NCI-H187 (cell line): ENCODE measurements at places on chromosomes 5 and 9.
A peak's percentile ranks its signal among the peaks of the same experiment; 100 is the strongest.

- DNase-seq: no peak
Measured at GRCh38 chr5:1652873-1653697, 129.3 kb upstream of the LPCAT1 start.

GRCh38 chr9:15154677-15155076, 152.3 kb downstream of the TTC39B start:
- no peak for DNase-seq

DNA sequence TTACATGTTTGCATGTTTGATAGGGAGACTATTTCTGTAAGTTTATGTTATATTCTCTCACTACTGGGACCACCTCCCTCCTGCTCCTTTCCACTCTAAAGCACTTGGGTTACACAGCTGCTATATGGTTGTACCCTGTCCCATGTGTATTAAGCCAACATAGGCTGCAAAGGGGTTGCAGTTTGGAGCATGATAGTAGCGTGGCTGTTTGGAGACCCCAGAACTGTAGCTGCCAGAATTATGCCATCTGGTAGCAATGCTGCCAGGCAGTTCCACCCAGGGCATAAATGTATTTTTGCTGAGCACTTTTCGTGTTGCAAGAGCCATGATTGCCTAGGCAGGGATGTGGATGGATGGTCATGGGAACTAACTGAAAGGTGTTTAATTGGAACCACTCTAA, 81.8 kb downstream of the CNTLN start:
- no peak for DNase-seq

DNA sequence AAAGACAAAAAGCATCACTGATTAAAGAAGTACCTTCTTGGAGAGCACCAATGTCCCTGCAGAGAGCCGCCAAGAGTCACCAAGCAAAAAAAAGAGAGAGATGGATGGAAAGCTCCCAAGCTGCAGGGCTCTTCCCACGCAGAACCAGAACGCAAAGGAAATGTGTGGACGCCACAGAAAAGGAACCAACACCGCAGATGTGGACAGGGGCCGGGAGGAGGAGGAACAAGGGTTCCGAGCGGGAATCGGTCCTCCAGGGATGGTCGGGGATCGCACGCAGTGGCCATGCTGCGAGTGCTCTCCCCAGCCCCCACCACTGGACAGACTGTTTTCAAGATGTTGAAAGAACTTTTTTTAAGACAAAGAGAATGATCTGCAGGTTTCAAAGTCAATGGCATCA, 40.2 kb upstream of the ZNF354A start:
- DNase-seq: no peak

DNA sequence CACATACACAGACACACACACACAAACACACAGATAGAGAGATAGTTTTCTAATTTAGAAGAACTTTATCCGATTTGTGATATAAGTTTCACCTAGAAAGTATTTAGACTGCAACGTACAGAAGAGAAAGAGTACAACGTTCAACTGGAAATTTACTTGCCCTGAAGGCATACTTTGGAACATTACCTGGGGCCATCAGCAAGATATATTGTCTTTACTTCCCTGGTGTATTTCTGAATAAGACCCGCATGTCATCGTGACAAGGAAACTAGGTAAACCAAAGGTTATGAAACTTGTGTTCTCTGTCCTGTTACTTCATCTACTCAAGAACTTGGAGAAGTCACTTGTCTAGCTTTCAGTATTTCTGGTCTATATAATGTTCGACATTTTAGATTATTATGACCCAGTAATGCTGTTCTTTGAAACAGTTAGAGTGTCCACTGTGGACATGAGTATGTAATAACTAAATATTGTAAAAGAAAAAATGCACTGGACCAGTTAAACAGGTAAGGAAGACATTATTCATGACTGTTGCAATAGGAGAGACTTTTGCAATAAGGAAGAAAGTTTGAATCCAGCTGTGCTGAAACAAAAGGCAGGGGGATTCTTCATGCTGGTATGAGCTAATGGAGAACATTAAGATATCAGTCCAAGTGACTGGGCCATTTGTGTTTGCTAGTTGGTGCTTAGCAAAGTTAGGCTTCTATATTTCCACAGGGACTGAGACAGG, 1791.1 kb downstream of the MAT2B start:
- no peak for DNase-seq

DNA sequence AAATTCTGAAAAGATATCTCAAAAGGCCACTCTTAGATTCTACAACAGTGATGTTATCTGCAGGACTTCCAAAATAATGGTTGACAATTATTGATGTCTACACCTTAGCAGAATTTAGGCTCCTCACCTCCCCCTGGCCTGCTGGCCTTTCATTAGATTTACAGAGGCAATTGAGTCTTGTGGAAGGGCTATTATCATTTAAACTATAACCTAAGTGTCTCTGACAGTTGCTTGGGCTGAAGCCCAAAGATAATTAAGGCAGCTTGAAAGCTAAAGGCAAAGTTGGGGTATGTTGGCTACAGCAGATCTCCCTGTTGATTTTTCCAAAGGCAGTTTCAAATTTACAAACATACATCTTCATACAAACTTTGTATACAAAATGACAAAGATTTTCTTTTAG, 912.3 kb downstream of the TAF11L14 start:
- no peak for DNase-seq

DNA sequence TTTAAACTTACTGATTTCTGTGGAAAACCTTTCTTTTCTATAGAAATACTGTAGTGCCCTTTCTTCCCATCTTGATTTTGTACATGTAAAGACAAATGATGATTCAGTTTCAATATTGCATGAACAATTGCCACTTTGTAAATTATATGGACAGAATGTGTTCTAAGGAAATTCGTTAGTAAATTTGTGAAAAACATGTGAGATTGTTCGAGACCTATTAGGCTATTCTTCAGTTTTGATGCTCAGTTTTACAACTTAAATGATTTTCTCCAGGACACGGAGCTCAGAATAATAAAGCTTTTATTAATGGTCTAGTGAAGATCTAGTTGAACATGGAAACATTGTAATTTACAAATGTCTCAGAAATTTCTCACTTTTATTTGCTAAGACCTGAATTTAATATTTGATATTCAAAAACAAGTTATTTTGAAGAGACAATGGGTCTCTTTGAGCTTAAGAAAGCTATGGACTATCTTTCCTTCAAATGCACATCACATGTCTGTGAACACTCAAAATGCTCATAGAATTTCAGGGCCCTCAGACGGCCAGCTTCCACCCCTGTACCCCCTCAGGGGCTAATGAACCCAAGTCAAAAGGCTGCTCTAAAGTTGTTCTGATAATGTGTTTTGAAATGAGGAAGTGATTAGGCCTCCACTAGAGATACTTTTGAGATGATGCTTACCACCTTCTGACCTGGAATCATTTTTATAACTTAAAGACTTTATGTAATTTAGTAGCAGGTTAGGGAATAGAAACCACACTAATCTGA, 54.1 kb upstream of the FSD1L start:
- no peak for DNase-seq

DNA sequence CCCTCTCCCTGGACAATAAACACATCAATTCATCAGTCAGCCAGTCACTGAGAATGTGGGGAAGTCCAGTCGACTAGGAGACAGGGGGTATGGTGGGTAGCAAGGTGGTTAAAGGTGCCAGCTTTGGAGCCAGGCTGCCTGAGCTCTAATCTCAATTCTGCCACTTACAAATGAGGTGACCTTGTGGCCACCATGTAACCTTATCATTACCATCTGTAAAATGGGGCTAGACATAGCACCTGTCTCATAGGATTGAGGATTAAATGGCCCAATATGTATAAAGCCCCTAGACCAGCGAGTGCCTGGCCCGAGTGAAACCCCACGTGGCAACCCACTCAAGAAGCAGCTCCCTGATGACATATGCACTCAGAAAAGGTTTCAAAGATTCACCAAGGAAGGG, 73.3 kb upstream of the TBC1D2 start:
- DNase-seq: no peak

DNA sequence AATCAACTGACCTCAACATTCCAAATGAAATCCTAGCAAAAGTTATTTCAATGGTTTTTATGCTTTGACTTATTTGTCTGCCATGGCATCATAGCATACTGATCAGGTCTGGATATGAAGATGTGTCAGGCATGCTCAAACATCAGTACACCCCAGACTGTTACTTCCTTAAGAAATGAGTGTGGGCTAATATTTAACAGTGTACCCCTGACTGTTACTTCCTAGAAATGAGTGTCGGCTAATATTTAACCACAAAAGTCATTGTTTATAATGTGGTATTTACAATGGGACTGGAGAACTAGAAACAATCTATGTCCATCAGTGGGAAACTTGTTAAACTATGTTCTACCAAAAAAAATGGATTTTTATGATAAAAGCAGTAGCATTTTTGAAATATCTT, 38.1 kb upstream of the HNRNPA0 start:
- no peak for DNase-seq

GRCh38 chr5:6510132-6510531, 61.5 kb downstream of the UBE2QL1 start:
- no peak for DNase-seq

GRCh38 chr9:79046401-79046800, 525.4 kb upstream of the TLE4 start:
- no peak for DNase-seq

- DNase-seq: no peak
Measured at GRCh38 chr5:170397059-170397458, 7.9 kb upstream of the KCNMB1 start.

GRCh38 chr9:6818292-6818922, 60.6 kb downstream of the KDM4C start:
- no peak for DNase-seq

GRCh38 chr5:175447571-175447970, 3.6 kb upstream of the DRD1 start:
- no peak for DNase-seq

GRCh38 chr5:67363963-67364362, 167.4 kb upstream of the CD180 start:
- DNase-seq: no peak

GRCh38 chr5:54514291-54514690, 3.3 kb upstream of the SNX18 start:
- DNase-seq: peak; percentile 12

- DNase-seq: no peak
Measured at GRCh38 chr5:3317051-3317795, 278.4 kb upstream of the IRX1 start.

DNA sequence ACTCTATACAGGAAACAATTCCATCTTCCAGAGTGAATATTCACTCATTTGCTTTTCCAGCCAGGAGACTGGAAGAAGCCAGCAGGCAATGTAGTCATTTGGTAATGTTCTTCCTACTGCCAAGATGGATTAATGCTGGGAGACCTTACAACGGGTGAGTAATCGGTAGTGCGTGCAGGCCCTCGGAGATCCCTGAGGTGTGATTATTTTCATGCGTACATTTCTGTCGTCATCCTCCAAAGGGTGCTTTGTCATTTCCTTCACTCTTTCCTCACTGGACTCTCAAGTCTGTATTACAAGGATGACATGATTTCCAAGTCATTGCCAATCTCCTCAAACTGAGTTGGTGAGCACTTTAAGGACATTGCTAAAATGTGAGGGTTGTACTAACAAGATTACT, 263.5 kb downstream of the CWC27 start:
- no peak for DNase-seq

- no peak for DNase-seq
Measured at GRCh38 chr5:2710910-2711309, 40.6 kb downstream of the IRX2 start.

GRCh38 chr5:35857606-35858205, 1.0 kb downstream of the IL7R start:
- DNase-seq: no peak

GRCh38 chr5:158700231-158701006, 399.3 kb downstream of the EBF1 start:
- DNase-seq: no peak

- no peak for DNase-seq
Measured at GRCh38 chr9:3868012-3868411, 342.2 kb upstream of the RFX3 start.

- DNase-seq: no peak
Measured at GRCh38 chr5:17228821-17229291, 11.4 kb downstream of the BASP1 start.

DNA sequence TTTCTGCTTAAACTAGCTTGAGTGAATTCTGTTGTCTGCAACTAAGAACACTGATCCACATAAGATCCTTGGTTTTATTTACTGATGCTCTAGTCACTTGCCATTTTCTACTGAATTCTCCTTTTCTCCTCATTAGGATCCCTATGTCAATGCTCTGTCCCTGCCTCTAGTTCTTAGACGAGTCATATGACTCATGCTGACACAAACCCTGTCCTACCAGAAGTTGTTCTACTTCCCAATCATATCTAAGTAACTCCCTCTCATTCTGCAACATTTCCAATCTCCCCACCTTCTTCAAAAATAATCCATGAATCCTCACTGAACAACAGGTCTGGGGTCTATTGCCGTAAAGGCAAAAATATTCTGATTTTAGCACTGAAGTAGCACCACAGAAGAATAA, 47.1 kb upstream of the DMRT1 start:
- DNase-seq: no peak

DNA sequence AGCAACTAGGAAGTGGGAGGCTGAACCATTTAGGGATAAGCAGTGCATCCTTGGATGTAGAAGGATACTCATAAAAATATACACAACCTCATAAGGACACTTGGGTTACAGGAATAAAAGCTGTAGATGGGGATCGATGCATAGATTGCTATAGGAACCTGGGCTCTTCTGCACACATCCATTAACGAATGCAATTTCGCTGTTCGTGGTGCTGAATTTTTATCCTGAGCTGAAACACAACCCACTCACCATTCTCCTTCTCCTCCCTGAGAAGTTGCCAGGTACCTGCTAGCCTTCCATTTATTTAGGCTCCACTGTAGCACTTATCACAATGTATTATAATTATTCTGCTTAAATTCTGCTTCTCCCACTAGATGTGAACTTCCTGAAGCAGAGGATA, 320.6 kb upstream of the BRINP1 start:
- no peak for DNase-seq

DNA sequence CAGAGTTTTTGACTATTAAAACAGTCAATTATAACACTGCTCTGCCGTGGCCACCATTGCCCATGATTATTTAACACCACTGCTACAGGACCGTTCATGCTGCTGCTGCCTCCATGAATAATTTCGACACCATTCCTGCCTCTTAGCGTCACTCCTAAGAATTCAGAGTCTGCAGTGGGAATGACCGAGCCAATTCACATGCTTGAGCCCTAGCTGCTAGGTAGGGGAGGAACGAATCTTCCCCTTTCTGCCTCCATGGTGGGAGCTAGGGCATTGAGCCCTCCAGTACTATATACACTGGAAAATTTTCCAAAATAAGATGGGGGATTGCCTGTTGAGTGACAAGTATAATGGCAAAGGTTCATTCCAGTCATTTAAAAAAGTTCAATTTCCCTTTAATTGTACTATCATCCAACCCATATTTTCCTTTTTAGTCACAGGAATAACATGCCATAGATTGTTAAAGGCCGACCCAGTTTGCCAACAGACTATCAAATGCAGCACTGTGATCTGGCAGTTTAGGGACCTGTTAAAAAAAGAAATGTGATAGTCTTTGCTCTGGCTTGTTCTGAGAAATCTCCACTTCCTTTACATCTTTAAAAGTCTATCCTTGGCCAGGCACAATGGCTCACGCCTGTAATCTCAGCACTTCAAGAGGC, 13.5 kb upstream of the B4GALT1 start:
- no peak for DNase-seq

- no peak for DNase-seq
Measured at GRCh38 chr5:141628175-141628788, 8.4 kb downstream of the HDAC3 start.

GRCh38 chr5:177495243-177496060, 2.0 kb downstream of the PDLIM7 start:
- no peak for DNase-seq

- no peak for DNase-seq
Measured at GRCh38 chr5:64944868-64945267, 176.1 kb downstream of the CWC27 start.
